ENCODE measurements at places on chromosomes 3 and 15.

DNA sequence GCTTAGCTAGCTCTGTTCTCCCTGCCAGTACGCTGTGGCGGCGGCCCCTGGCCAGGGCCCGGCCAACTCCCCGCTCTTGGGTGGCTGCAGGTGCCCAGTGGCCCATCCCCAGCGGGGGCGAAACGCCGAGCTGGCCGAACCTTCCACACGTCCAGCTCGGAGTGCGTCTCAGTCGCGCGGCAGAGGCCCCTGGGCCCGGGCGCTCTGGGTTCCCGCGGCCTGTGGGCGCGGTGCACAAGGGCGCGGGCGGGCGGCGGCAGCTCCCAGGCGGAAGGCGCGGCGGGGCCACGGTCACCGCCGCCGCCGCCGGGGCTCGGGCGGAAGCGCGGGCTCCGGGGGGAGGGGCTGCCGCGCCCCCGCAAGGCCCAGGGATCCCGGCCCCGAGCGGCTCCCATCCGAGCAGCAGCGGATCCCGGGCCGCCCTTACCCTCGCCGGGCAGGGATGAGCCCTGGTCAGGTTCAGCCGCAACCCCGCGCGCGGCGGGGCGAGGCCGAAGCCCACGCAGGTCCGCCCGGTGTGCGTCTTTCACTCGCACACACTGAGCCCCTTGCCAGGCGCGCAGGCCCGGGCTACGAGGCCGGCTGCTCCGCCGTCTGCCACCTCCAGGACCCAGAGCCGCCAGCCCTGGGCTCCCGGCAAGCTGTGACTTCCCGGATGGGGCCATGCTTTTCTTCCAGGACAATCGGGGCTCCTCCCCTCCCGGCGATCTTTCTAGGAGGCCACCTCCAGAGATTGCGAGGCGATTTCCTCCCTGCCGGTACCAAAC, 54.2 kb downstream of the CCDC54 start:
- peak; percentile 51 for DNase-seq

DNA sequence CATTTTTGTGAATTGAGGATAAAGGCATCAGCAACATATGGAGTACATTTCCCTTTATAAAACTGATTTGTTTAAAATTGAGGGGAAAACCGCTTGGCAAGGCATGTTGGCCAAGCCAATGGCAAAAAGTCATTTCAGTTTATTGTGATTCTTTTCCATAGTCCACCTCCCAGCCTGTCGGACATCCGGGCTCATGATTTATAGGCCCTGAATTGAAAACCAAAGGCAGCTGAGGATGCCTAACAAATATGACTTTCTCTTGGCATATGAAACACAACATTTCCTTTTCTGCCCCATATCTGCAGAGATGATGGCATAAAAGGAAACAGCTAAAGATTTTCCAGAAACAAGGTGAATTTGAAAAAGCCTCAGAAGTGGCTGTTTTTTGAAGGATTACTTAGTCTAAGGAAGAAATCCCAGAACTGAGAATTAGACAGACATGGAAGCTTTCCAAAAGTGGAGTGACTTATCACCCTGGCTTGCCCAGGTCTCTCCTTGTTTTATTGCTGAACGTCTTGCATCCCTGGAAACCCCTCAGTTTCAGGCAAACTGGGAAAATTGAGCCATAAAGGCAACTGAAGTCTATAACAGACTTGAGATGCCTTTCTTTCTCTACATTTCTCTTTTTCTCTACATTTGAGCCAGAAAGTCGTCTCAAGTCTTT, 74.0 kb downstream of the COL8A1 start:
- no peak for DNase-seq

DNA sequence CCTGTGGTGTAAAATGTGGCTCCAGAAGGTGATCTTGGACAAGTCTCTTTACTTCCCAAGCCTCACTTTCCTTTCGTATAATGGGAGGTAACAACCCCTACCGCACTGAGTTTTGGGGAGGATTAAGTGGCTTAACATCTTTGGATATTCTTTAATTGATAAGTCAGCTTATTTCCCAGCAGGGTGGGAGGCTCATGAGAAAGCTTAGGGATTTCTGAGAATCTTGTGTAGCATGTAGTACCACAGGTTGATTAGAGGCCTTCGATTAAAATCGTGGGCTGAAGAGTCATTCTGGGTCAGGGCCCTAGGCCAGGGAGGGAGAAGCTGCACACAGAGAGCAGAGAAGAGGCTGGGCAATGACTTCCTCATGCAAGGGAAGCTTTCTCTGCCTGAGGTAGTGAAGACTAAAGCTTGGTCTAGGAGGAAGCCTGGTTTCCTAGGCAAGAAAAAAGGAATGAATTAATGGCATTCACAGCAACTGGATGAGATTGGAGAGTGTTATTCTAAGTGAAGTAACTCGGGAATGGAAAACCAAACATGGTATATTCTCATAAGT, 1.5 kb upstream of the NMNAT3 start:
- no peak for DNase-seq

- DNase-seq = no peak
Observed at GRCh38 chr15:35925275-35926006, 379.5 kb upstream of the DPH6 start.

- peak; percentile 68 for DNase-seq
Observed at GRCh38 chr3:13452490-13453335, 27.4 kb upstream of the HDAC11 start.

- DNase-seq = no peak
Observed at GRCh38 chr3:178536211-178537079, at the start of gene KCNMB2. Gene KCNMB2 (plus strand): TSS chr3:178536436.

- no peak for DNase-seq
Observed at GRCh38 chr15:41291065-41291631, 41.2 kb downstream of the OIP5 start.

DNA sequence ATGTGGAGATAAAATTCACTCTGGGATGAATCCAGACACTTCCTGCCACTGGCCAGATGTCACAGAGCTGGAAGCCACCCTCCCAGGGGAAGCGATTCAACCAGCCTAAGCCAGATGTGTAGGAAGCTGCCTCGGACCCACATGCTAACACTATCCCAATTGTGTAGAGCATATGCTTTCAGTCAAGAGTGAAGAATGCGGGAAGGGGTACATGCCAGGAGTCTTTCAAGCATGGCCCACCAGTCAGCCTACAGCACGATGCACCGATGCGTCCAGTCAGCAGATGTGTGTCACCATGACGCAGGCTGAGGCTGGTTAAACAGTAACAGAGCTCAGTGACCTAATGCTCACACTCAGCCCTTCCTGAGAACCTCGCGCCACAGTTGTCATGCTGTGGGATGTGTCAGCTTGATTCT, 38.8 kb upstream of the BNC1 start:
- peak; percentile 49 for DNase-seq

DNA sequence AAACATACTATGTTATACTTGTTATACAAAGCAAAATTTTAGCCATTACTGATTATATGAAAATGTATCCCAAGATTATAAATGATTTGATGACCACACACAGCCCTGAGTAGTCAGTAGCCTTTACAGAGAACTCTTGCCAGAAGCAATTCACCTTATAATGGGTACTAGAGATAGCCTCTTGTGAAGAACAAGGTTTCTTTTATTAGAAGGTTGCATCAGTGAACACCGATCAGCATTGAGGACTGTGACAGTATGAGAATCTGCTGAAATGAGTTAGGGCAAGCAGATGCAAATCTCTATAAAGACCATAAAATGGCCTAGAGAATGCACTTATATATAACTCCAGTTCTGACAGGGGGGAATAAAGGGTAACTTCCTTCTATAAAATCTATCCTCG, 10.1 kb downstream of the CDC25A start:
- DNase-seq = no peak

- no peak for DNase-seq
Observed at GRCh38 chr3:122513386-122514122, 1.2 kb downstream of the KPNA1 start.

DNA sequence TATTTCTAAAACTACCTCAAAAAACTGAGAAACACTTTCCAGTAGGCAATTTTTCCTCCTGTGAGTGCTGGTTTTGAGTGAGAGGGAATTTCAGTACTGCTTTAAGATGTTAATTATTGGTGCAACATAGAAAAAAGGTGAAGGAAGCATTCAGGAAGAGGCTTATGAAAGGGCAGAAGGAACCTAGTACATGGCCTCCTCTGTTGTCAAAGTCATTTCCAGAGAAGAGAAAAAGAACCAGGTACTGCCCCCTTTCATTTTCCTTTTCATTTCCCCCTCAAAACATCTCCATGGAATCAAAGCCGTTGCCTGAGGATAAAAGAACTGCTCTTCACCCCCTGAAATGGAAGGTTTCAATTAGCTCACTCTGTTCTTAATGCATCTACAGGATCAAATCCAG, 19.8 kb downstream of the RARRES1 start:
- DNase-seq = no peak

- DNase-seq = no peak
Observed at GRCh38 chr3:158863247-158863646, 61.4 kb downstream of the MFSD1 start.

DNA sequence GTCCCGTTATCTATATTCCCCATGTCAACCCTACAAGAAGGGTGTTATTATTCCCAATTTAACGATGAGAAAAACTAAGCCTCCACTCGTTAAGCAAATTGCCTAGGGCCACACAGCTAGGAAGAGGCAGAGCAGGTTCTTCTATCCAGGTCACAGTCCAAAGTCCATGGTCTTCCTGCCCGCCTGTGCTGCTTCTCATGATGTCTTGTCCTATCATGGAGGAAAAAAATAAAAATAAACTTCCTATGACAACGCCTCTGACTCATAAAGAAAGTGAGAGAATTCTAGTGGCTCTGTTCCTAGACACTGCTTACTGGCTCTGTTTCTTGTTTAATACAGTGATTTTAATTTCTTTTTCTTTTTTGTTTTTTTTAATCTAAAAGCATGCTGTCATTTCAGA, 9.7 kb downstream of the COL8A1 start:
- peak; percentile 75 for DNase-seq

DNA sequence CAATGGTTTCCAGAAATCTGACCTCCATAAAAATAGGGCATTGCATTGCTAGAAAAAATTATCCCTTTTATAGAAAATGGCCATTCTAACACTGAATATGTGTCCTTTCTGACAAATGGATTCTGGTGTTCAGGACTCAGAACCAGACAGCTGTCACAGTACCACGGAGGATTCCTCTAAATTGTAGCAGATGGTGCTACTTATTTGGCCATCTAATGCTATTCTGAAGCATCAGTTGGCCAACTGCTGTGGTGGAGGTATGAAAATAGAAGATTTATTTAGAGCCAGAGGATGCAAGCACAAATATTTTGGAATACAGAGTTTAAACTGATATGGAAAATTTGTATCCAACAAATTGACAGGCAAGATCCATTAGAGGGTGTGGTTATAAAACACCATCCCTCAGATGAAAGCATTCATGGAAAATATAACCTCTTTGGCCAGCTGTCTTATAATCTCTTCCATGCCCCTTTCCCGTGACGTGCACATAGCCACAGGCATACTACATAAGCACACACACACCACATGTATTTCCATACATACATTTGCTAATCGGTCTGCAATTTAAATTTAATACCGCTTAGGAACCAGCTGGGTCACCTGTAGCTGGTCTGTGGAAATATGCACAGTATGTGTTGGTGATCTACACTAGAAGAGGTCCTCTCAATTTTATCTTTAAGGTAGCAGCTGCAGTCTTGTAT, 302.7 kb upstream of the KCNMB2 start:
- DNase-seq = no peak

- DNase-seq = no peak
Observed at GRCh38 chr15:38324939-38325647, 72.5 kb downstream of the SPRED1 start.

DNA sequence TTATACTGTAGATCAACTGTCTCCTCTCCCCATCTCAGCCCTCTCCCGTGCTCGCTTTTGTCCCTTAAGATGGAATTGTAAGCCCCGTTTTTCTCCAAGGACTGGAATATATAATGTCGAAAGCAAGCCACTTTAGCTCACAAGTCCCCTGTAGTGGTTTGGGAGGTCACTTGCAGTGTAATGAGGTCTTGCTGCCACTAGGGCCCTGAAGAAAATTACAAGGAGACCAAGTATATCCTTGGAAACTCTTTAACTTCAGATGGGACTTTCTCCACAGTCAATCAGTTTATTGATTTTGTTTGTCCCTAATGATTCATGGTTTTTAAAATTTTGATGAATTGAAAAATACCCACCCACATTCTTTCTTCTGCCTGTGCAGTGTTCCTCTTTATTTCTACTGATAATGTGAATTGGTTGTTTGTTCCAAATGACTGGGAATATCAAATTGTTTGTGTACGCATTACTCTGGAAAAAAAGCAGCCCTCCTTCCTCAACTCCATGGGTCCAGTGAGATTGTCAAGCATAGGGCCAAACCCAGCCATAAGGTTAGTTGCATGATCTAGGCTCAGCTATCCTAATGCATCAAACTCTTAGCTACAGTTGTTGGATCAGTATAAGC, 294.8 kb downstream of the MCTP2 start:
- DNase-seq = no peak

- DNase-seq = no peak
Observed at GRCh38 chr3:129952556-129953355, 21.8 kb upstream of the TRH start.

GRCh38 chr15:51223771-51224229, 114.6 kb downstream of the CYP19A1 start:
- DNase-seq = no peak

Data from large intestine (tissue), 12 donors.